ENCODE measurements at places on chromosomes 3 and 15. TPM values are rescaled to one million over a fixed set of nuclear protein-coding genes. Genes with fewer than 3 reads are reported as not detected.

DNA sequence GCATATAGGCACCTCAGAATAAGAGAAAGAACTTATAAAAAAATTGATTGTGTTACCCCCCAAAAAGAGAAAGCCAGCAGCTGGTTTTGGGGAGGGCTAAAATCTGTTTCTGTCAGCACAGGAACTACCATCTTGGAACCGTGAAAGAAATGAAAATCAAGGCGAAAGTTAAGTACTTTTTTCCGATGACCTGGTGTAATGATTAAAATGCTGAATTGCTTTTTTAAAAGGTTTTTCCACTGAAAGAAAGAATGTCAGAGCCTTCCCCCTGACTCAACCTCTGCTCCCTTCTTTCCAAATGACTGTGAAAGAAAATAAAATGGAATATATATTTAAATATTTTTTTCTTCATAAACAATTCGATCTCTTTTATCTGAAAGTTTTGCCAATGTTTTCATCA, 570.5 kb upstream of the CFAP20DC start:
- H3K4me3 ChIP-seq = no peak overlapping the region
- H3K36me3 ChIP-seq = no peaks in the 10 kb centered on the region
- H3K4me1 ChIP-seq = no peaks in the 10 kb centered on the region
- no peak for DNase-seq
- H3K27me3 ChIP-seq = no peaks in the 10 kb centered on the region
- no peak overlapping the region for H3K27ac ChIP-seq

- H3K27me3 ChIP-seq = no peaks in the 10 kb centered on the region
- no peaks in the 10 kb centered on the region for H3K4me1 ChIP-seq
- H3K4me3 ChIP-seq = no peak overlapping the region
- no peak overlapping the region for H3K27ac ChIP-seq
- no peaks in the 10 kb centered on the region for H3K36me3 ChIP-seq
Observed at GRCh38 chr3:128210711-128211110, 57.4 kb downstream of the EEFSEC start.

GRCh38 chr3:121648219-121648958, 12.3 kb downstream of the HCLS1 start:
- no peak for DNase-seq
- H3K4me1 ChIP-seq = peaks cover 23% of the 10 kb centered on the region
- no peak overlapping the region for H3K4me3 ChIP-seq
- no peaks in the 10 kb centered on the region for H3K27me3 ChIP-seq
- no peak overlapping the region for H3K27ac ChIP-seq

GRCh38 chr3:18245721-18246120, 179.4 kb downstream of the SATB1 start:
- DNase-seq = no peak
- H3K27me3 ChIP-seq = no peaks in the 10 kb centered on the region
- H3K27ac ChIP-seq = no peak overlapping the region
- H3K4me3 ChIP-seq = no peak overlapping the region
- H3K36me3 ChIP-seq = no peaks in the 10 kb centered on the region
- H3K4me1 ChIP-seq = no peaks in the 10 kb centered on the region

DNA sequence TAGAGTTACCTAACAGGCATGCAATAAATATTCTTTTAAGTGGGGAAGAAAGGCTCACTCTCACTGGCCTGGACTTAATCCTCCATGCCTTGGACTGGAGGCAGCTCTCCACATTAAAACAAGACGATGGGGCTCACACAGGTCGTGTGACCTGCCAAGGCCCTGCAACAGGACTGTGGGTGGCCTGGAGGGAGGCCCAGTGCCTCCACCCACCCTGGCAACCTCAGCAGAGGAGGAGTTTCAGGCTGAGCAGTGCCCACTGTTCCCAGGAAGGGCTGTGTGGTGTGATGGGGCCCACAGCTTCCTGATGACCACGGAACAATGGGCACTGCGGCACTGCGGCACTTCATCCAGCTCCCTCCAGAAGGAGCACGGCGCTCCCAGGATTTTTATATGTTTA, 5.5 kb downstream of the UROC1 start:
- no peak overlapping the region for H3K4me3 ChIP-seq
- no peaks in the 10 kb centered on the region for H3K36me3 ChIP-seq
- DNase-seq = no peak
- peaks cover 10% of the 10 kb centered on the region for H3K4me1 ChIP-seq
- H3K27ac ChIP-seq = no peak overlapping the region
- no peaks in the 10 kb centered on the region for H3K27me3 ChIP-seq

GRCh38 chr3:126398423-126399350, 4.0 kb downstream of the CFAP100 start:
- peak overlapping the region; percentile 63 for H3K27ac ChIP-seq
- H3K36me3 ChIP-seq = no peaks in the 10 kb centered on the region
- H3K4me3 ChIP-seq = no peak overlapping the region
- no peak for DNase-seq
- no peaks in the 10 kb centered on the region for H3K27me3 ChIP-seq

Gene ITIH1
- total RNA-seq = not detected

Gene ZNF621
- 26.2 TPM for total RNA-seq

Gene SV2B
- not detected for total RNA-seq

Gene ADAMTS9
- total RNA-seq = 4.5 TPM

All from PC-9 (cell line).